ENCODE measurements at places on chromosomes 6 and 20. TPM values are rescaled to one million over a fixed set of nuclear protein-coding genes. Genes with fewer than 3 reads are reported as not detected.

Gene ANKEF1
- 9.0 TPM for total RNA-seq

Gene SYNDIG1
- total RNA-seq: not detected

Gene BANF2
- not detected for total RNA-seq

Gene SALL4
- 0.05 TPM for total RNA-seq

Gene FAM50B
- total RNA-seq: 5.6 TPM

Gene PCK1
- not detected for total RNA-seq

Gene ZNF512B
- 10.5 TPM for total RNA-seq

Gene MPC1
- 27.5 TPM for total RNA-seq

Gene SOX18
- total RNA-seq: 0.07 TPM

Gene MTCH1
- 169 TPM for total RNA-seq

Gene UBE2V1
- total RNA-seq: 96.8 TPM

Gene GRM1
- 0.65 TPM for total RNA-seq

Gene OPRL1
- 0.28 TPM for total RNA-seq

Gene RAMACL
- total RNA-seq: 0.05 TPM

Gene AKAP12
- 7.0 TPM for total RNA-seq

Gene TPX2
- total RNA-seq: 62.2 TPM

Gene BPIFB4
- total RNA-seq: not detected
